ENCODE measurements at places on chromosomes 7 and 10. TPM values are rescaled to one million over a fixed set of nuclear protein-coding genes. Genes with fewer than 3 reads are reported as not detected.

GRCh38 chr10:75971402-75972211, 540.2 kb downstream of the LRMDA start:
- DNase-seq = no peak

DNA sequence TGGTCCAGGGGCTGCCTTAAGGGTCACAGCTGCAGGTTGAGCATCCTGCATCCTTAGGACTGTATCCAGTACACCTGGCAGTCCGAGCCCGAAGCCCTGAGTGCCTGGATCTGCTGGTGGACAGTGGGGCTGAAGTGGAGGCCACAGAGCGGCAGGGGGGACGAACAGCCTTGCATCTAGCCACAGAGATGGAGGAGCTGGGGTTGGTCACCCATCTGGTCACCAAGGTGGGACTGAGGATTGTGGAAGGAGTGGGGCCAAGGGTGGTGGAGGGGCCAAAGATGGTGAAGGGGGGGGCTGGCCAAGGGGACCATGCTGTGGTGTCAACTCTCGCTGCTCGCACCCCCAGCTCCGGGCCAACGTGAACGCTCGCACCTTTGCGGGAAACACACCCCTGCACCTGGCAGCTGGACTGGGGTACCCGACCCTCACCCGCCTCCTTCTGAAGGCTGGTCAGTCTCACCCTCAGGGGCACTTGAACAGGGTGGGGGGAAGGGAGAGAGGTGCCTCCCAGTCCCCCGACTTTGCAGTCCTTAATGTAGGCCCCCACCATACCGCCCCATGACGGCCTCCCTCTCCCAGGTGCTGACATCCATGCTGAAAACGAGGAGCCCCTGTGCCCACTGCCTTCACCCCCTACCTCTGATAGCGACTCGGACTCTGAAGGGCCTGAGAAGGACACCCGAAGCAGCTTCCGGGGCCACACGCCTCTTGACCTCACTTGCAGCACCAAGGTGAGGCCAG, 5.3 kb downstream of the NFKB2 start:
- DNase-seq = no peak

DNA sequence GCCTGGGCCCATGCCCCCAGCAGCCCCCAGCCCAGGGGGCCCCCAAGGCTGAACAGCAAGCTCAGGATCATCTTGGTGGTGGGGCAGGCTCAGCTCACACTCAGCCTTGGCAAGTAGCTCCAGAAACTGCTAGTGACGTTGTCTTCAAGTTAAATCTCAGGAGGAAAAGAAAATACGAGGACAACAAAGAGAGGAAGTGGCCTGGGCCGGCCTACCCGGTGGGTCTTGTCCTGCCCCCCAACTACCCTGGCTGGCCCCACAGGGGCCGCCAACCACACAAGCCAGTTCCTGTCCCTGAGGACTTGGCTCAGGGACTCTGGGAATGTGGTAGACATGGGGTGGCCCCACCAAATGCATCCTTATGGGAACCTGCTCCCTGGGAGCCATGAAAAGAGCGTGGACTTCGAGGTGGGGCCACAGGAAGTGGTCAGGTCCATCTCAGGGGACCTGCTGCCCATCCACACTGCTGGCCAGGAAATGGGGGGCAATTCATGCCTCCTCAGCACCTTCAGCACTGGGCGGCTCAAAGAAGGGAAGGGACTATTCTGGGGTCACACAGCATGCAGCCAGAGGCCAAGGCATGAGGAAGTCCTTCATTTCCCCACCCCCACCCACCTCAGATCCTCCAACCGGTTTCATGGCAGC, at the start of gene MMRN2:
Gene MMRN2, minus strand, starts transcription at position 145 of the 645 bp plus-strand sequence. Its CDS starts 74 bp downstream, at position 71.
- no peak for DNase-seq

The TMEM26 gene
- 0.51 TPM for polyA plus RNA-seq

The HOXA13 gene
- 24.4 TPM for polyA plus RNA-seq

The ZNF804B gene
- not detected for polyA plus RNA-seq

The CYP17A1 gene
- polyA plus RNA-seq = not detected

All from urinary bladder (tissue), 4 donors.